ENCODE measurements at places on chromosomes 2 and 18.

- DNase-seq: no peak
Measured at GRCh38 chr2:134758633-134759032, 39.8 kb upstream of the TMEM163 start.

GRCh38 chr2:119469131-119469530 lies 37.5 kb downstream of the TMEM37 start:
- no peak for DNase-seq

GRCh38 chr18:45783097-45784075 lies 42.1 kb upstream of the SIGLEC15 start:
- no peak for DNase-seq

DNA sequence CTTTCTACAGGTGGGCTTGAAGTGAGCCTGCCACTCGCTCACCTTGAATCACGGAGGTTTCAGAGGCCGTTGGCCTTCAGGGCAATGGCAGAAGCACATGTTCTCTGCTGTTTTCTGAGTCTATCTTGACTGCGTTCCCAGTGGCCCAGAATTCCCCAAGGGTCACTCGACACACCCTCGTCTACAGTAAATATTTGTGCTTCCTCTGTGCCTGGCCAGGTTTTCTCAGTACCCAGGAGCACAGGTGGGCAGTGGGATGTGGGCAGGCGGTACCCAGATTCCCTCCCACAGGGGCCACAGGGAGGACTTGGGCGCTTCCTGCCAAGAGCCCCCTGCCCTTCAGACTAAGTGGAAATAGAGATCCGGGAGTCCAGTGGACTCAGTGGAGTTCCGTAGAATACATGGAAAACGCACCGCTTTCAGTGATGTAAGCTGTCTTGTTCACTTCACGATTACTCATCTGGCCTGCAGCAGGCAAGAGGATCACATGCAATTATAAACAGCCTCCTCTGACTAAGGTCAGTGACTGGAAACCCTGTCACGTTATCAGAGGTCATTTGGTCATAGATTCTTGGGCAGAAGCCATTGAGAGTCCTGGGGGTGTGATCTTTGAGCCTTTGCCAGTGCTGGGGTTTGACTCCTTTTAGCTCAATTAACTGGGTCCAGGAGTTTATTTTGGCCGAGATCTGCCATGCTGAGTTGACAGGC lies 179.8 kb downstream of the NEDD4L start:
- no peak for DNase-seq

GRCh38 chr2:240498958-240499260 lies 58.9 kb downstream of the ANKMY1 start:
- no peak for DNase-seq

DNA sequence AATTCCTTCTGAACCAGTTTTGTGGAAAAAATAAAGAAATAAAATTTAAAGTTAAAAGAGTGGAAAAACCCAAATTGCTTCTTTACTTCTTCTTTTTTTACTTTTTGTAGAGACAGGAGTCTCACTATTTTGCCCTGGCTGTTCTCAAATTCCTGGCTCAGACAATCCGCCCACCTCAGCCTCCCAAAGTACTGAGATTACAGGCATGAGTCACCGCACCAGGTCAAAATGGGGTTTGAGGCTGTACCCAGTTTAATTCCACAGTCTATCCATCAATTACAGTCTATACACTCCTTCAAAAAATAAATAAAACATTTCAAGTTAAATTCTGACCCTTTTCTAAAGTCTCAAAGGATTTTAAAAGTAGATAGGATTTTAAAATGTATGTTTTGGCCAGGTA lies 120.3 kb downstream of the FAM161A start:
- DNase-seq: no peak

- no peak for DNase-seq
Measured at GRCh38 chr2:109385506-109385905, 228.3 kb downstream of the SEPTIN10 start.

DNA sequence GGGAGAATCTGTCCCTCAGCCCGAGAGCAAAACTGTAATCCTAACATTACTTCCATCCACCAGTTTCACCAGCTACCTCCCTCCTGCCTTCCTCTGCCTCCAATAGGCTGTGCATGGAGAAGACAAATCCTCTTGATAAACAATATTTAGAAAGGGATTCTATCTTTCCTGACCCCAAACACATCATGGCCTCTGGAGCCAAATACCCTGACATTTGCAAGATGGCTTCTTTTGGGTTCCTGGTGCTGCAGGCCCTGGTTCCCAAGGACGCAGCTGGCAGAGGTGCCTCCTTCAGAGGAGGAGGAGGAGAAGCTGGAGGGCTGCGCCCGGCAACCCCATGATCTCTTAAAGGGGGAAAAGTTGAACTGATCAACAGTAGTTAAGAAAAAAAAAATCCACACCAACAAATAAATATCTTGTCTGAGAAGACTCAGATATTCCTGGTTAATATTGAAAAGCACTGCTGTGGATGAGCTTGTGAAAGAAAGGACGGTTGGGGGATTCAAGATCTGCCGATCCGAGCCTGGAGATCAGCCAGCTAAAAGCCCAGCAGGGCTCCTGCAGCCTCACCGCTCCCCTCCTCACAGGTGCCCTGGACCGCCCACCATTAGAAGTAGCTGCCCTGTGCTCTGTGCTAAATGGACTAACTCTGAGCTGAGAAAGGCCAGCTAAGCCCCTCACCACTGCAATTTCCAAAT lies 116.8 kb downstream of the MSH2 start:
- DNase-seq: no peak

GRCh38 chr2:169069341-169069740 lies at the start of gene DHRS9:
Gene DHRS9 (plus strand): TSS chr2:169069563. CDS start chr2:169081582, 12,019 bp downstream.
- no peak for DNase-seq

Data from activated CD4-positive, CD25-positive, alpha-beta regulatory T cell treated with anti-CD3 and anti-CD28 coated beads, Interleukin-2, amount 50 U/mL, for 16 hours (primary cell).